Stimulated activated CD4-positive, alpha-beta T cell treated with anti-CD3 and anti-CD28 coated beads, Interleukin-12 subunit alpha, Interleukin-12 subunit beta, amount 100 ng/mL, for 48 hours (primary cell): ENCODE measurements at places on chromosomes 3 and 15.

GRCh38 chr3:12289524-12289923, 654 bp downstream of the PPARG start:
- DNase-seq = no peak

DNA sequence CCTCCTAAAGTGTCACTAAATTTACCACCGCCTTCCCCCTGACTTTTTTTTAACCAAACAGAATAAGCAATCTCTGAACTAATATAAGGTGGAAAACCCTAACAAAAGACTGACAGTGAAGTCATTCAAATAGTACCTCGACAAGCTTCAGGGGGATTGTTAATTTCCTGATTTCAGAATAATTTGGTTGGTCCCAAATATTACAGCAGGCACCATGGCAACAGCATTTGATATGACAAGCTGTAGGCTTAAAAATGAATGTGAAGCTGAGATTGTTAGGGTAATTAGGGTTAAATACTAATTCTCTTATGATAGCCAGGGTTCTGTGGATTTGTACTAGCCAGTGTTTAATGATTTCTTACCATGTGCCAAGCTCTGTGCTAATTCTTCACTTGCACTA, 63.5 kb upstream of the GOLGA8B start:
- DNase-seq = no peak

DNA sequence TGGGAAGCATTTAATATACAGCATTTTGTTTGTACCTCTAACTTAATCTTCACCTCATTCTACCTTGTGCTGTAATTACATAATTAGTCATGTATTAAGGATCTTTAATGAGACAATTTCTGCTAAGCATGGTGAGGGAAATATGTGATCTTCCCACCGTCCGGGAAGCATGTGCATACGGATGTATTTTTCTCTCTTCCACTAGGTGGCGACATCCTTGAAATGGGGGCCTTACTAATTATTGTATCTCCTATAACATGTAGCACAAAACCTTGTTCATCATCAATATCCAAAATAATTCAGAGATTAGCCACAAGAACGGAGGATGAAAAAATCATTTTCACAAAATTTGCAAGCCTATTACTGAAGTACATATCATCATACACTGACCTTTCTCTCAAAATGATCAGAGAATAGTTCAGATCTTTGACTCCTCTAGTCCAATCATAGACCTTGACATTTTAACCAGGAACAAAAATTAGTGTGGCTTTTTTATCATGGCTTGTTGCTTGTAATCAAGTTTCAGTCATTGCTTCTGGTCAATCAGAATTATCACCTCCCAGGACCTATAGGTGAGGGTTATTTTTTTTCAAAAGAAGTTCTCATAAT, 148.9 kb upstream of the GBE1 start:
- DNase-seq = no peak

DNA sequence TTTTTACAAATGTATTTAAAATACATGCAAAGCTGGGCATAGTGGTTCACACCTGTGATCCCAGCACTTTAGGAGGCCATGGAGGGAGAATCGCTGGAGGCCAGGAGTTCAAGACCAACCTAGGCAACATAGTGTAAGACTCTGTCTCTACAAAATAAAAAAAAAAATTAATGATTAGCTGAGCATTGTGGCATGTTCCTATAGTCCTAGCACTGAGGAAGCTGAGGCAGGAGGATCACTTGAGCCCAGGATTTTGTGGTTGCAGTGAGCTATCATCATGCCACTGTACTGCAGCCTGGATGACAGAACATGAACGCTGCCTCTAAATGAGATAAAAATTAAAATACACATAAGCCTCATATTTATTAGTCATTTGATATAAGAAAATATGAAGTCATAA, 142.8 kb downstream of the TCF12 start:
- DNase-seq = no peak

- DNase-seq = no peak
Observed at GRCh38 chr3:158509891-158510290, 61.1 kb upstream of the MLF1 start.

- no peak for DNase-seq
Observed at GRCh38 chr3:196990601-196991007, 22.0 kb upstream of the PIGZ start.

DNA sequence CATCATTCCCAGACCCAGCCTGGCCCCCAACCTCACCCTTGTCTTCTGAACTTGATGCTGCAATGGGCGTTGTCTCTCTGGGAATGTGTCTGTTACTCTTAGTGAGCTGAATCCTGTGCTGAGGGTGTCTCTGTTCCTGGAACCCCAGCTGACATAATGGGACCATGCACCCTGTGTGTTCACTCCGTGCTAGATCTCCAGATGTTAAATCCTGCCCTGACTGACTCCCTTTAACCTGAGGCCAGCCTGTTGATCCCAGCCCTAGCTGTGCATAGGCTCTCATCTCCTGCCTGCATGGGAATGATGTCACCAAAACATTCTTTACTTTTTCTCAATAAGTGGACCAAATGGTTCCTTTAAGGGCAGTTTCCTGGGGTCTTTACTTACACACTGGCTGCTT, 48.0 kb upstream of the UMPS start:
- no peak for DNase-seq

GRCh38 chr3:188486952-188487351, 333.0 kb downstream of the LPP start:
- DNase-seq = no peak

GRCh38 chr3:183880121-183880520, 4.6 kb downstream of the PARL start:
- no peak for DNase-seq

DNA sequence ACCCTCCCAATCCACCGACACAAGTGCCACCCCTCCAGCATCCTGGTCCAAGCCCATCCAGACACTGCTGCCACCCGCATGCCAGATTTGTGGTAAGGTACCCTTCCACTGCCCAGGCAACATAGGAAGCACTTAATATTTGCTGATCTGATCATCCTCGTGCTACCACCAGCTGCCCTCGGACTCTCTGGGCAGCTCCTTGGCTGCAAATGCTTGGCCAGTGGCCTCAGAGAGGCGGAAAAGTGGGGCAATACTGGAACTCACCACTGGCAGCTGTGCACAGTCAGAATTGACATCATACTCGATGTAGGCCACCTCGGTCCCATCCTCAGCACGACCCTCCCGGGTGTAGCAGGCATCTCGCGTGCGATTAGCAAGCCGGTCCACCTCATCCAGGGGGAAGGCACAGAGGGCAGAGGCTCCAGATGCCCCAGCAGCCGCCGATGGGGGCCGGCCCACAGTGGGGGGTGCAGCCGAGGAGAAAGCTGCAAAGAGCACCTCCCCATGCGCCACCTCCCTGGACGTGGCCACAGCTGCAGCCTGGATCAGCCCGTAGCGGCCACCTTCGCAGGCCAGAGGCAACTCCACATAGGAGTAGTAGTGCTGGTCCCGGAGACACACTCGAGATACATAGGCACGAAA, 6.5 kb downstream of the PLXNB1 start:
- DNase-seq = no peak

- no peak for DNase-seq
Observed at GRCh38 chr3:29977360-29977759, 629.0 kb upstream of the TGFBR2 start.

DNA sequence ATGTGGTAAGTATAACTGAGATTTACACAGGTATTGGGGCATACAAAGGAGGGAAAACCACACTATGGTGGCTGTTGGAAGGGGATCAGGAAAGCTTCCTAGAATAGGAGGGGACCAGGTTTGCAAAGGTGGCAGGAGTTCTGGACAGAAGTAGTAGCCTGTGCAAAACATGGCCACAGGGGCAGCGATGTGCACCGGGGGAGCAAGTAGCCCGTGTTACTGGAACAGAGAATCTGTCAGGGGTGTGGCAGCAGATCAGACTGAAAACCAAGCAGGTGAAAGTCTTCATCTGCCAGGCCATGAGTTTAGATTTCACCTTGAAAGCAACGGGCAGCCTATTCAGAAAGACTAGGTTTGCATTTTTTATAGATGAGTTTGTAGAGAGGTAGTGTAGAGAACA, 182.3 kb upstream of the LPP start:
- no peak for DNase-seq

- no peak for DNase-seq
Observed at GRCh38 chr3:23915537-23916108, 1.2 kb downstream of the NKIRAS1 start.

DNA sequence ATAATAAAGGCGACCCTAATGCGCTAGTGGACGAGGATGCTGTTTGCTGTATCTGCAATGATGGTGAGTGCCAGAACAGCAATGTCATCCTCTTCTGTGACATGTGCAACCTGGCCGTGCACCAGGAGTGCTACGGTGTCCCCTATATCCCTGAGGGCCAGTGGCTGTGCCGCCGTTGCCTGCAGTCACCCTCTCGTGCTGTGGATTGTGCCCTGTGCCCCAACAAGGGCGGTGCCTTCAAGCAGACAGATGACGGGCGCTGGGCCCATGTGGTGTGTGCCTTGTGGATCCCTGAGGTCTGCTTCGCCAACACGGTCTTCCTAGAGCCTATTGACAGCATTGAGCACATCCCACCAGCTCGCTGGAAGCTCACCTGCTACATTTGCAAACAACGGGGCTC, 7.6 kb downstream of the BRPF1 start:
- no peak for DNase-seq

GRCh38 chr3:134477002-134477401, 8.8 kb downstream of the ANAPC13 start:
- no peak for DNase-seq

GRCh38 chr3:88595026-88595425, 445.3 kb downstream of the C3orf38 start:
- DNase-seq = no peak

DNA sequence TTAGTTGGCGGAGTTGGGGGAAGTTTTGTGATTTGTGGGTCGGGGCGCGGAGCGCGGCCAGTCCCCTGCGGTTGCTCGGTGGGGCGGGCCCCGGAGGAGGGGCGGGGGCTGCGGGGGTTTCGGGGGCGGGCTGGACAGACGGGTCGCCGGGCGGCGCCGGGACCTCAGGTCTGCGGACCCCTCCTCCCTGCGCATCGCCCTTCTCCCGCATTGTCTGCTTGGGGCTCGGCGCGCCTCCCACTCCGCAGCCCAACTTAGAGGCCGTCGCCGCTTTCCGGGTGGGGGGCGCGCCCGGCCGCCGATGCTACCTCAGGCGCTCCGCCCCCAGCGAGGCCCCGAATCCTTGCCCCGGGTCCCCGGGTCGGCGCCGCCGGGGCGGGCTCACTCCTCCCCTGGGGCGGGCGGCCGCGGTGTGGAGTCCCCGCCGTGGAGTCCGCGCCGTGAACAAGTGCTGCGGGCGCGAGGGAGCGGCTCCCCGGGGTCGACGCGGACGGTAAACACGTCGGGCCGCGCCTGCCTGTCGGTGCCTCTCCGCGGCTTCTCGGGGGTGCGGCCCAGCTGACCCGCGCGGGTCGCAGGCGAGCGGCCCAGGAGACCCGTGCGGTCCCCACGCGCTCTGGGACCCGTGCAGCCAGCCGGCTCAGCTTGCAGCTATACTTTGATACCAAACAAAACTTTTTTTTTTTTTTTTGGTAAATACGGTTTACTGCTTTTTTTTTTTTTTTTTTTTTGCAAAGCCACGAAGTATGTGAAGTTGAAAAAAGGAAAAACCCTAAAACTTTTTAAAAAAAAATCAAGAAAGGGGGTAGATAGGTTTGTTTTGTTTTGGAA, 624 bp downstream of the AKAP13 start:
- peak; percentile 37 for DNase-seq

GRCh38 chr3:14467814-14468620, 65.6 kb downstream of the SLC6A6 start:
- DNase-seq = peak; percentile 8

- no peak for DNase-seq
Observed at GRCh38 chr15:83046558-83047127, 20.4 kb downstream of the BTBD1 start.

DNA sequence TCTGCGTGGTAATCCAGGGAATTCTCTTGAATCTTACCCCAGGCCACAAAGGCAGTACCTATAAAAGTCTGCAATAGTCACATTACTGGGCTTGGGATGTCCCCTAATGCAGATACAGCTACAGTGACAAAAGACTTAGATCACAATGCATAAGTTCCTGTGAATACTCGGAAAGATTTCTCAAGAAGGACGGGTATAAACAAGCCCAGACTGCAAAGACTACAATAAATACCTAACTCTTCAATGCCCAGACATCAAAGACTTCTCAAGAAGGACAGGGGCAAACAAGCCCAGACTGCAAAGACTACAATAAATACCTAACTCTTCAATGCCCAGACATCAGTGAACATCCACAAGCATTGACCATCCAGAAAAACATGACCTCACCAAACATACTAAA, 50.9 kb downstream of the NUDT16 start:
- DNase-seq = no peak

DNA sequence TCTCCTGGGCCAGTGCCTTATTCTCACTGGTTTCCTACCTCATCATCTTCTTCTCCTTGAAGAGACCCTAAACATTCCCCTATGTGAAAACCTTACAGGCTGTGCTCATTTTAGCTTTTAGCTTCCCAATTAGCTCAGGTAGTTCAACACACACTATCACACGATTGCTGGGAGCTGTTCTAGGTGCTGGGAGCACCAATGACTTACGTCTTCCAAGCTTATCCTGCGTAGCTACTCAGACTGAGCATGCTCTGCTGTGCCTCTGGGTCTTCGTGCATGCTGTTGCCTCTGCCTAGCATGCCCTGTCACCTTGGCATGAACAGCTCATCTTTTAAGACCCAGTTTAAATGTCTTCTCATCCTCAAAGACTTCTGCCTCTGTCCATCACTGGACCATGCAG, 55.7 kb upstream of the APEH start:
- no peak for DNase-seq

- DNase-seq = no peak
Observed at GRCh38 chr3:46900007-46900292, 22.4 kb downstream of the PTH1R start.

DNA sequence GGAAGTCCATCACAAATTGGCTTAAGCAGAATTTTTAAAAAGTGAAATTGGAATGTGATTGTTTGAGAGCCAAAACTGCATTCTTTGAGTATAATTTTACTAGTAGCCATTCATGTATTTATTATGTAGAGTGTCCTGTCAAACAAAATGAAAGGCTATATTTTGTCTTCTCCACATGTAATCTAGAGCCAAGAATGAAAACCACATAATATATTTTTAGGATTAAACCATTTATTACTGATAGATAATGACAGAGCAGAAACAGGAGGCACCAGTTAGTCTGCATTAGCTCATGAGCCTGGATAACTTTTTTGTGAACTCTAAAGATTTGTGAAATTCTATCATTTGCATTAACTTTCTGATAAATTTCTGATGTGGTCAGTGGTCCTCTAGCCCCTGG, 130.2 kb downstream of the FILIP1L start:
- no peak for DNase-seq

DNA sequence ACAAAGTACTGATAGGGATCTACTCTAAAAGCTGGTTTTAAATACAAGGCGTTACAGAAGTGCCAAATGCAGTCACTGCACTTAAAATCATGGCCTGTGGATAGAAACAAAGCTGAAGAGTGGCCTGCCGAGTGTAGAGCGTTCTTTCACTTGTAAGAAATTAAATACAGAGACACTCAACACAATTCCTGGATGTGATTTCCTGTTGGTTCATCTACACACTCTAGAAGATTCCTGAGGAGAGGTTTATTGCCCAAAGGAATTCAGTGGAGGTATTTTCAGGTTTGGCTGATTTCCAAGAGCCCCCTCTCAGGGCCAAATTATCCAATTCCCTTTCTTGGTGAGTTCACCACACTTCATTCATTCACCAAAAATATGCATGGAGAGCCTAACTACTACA, 200.3 kb upstream of the IL12A start:
- DNase-seq = no peak

- DNase-seq = no peak
Observed at GRCh38 chr3:193553586-193553985, 1.1 kb downstream of the ATP13A4 start.
